T-cell (primary cell): ENCODE measurements at places on chromosomes 12 and 14. TPM values are rescaled to one million over a fixed set of nuclear protein-coding genes. Genes with fewer than 3 reads are reported as not detected.

DNA sequence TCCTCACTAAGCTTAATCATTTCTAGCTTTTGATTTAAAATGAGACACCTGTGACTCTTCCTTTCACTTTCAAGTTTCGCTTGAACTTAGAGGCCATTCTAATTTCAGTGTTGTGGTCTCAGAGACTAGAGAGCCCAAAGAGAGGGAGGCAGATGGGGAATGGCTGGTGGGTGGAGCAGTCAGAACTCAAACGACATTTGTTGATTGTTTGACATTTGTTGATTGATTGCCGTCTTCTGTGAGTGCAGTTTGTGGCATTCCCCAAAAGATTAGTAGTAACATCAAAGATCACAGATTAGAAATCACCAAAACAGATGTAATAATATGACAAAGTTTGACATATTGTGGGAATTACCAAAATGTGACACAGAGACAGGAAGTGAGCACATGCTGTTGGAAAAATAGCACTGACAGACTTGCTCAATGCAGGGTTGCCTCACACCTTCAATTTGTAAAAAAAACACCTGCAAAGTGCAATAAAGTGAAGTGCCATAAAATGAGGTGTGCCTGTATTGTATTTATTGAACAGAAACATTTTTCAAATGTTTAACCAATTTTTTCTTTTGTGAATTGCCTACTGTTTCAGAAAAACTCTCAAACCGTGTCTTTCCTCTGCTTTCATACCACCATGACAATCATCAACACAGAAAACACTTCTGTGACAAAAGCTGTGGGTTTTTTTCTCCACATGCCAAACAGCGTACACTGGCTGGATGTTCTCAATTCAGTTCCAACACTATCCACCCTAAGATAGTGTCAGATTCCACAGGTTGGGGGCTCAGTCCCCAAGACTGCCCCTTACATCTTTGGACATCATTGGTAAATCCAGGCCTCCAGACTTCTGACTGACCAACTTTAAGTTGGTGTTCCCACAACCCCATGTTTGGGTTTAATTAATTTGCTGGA, 376.3 kb upstream of the RGS6 start:
- peak; percentile 67 for DNase-seq

DNA sequence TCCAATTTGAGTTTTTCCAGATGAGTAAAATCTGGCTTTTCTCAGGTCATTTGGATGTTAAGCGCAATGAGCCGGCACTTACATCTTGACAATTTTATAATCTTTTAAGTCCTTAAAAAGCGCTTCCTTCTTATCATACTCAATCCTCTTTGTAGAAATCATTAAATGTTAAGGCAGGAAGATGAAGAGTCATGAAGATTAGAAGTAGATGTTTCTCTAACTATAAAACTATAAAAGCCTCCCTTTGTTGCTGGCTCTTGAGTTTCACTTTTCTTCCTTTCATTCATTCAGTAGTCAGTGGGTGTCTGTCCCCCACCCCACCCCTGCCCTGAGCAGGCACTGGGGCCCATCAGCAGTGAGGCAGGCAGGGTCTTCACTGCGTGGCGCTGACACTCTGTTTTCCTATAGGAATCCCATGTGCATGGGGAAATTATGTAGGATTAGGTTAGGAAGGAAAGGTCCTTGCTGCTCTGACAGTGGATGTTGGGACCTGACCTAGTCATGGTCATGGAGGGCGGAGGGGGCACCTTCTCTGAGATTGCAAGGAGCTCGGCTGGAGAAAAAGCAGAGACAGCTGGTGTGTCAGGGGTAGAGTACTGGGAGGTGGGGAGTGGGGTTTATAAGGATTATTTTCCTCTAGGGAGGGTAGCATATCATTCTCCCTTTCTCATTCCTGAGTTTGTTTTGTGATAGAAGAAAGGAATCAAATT, 65.8 kb downstream of the CCDC92 start:
- no peak for DNase-seq

- DNase-seq: no peak
Observed at GRCh38 chr14:31834616-31835015, 242.5 kb upstream of the ARHGAP5 start.

GRCh38 chr14:90495357-90496276, 98.8 kb downstream of the CALM1 start:
- peak; percentile 12 for DNase-seq

DNA sequence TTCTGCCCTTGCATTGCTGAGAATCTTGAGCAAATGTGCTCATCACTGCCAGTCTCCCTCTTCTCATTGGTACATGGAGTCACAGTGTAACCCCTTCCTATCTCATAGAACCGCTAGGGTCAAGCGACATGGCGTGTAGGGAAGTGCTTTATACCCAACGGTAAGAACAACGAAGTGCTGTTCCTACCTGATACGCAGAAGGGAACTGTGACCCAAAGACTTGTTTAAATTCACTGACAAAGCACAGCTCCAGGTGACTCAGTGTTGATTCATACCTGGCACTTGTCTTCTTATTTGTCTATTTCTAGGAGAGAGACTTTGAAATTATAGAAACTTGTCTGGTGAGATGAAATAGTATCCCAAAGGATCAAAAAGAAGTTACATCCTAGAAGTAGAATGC, 53.7 kb downstream of the FBXL14 start:
- DNase-seq: no peak

Gene SCN8A
- 0.53 TPM for total RNA-seq

Gene TUBA1C
- total RNA-seq: 16.4 TPM

Gene FGD4
- 0.79 TPM for total RNA-seq

Gene NKX2-8
- not detected for total RNA-seq

Gene AP1G2
- total RNA-seq: 526 TPM
